ENCODE measurements at places on chromosomes 11 and 22.

- no peak for DNase-seq
Measured at GRCh38 chr11:16454289-16454863, 98.0 kb upstream of the SOX6 start.

DNA sequence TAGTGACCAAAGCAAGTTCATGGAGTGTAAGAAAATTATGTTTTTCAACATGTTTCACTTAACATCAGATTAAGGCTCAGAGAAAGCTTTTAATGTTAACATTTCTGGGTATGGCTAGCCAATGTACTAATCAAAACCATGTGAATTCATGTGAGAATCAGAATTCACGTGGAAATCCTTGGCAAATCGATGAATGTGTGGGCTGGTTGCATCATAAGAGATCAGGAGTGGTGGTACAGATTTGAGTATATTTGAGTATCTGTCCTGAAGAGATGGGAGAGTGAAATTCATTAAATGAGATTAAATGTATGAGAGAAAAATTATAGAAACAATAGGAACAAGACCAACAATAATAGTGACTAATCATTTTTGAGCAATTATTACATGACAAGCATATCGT, 638.6 kb upstream of the ANO5 start:
- DNase-seq = no peak

DNA sequence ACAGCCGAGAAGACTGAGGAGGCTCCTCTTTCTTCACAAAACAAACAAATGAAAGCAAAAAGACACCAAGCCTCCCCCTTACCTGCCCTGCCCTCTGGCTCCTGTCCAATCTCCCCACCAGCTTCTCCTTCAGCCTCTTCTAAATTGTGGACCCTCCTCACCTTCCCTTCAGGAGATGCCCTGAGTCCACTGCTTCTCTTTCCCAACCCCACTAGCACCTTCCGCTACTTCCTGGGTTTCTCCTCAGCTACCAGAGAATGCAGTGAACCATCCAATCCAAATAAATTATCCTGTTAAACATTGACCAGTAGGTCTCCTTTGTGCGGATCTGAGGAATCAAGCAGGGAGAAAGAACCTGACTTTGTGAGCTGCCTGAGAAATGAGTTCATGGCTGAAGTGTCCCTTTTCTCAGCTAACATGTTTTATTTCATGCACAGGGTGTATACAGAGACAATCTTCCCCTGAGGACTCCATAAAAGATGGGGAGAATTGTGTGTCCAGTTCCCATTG, 63.2 kb upstream of the VPREB1 start:
- DNase-seq = no peak

GRCh38 chr11:131511794-131512193, 141.4 kb downstream of the NTM start:
- no peak for DNase-seq

DNA sequence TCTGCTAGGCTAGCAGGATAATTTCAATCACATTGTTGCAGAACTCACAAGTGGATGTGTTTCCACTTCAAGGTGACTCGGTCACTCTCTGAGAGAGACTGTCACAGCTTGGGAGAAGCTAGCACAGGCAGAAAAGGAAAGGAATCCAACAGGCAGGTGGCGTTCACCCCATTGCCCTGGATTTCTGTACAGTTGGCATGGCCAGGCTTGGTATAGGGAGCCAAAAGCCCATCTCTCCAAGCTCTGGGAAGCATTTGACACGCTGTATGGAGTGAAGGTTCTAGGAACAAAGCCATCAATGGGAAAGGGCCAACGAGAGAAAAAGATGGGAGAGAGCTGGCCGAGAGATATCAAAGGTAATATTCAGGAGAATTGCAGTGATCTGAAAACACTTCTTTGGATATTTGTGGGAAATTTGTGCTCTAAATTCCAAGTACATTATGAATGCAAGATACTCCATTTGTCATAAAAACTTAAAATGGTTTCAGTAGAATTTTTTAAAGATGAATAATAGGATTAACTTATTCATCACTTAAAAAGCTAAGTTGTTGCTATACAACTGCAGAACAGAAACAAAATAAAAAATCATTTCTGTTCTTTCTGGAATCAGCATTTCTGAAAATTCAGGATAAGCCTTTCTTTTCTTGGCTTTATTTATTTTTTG, 223.5 kb upstream of the NTM start:
- DNase-seq = no peak

DNA sequence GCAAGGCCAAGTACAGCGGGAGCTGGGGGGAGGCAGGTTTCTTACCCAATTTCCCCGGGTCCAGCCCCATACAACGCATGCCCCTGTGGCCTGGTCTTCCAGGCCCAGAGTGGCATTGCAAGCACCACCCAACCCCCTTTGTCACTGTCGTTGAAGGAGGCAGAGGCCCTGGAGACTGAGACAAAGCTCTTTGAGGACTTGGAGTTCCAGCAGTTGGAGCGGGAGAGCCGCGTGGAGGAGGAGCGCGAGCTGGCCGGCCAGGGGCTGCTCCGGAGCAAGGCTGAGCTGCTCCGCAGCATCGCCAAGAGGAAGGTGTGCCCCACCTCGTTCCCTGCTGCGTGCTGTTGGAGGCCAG, 27.8 kb downstream of the PHLDB1 start:
- DNase-seq = no peak

- DNase-seq = no peak
Measured at GRCh38 chr11:28026634-28027290, 81.2 kb downstream of the KIF18A start.

DNA sequence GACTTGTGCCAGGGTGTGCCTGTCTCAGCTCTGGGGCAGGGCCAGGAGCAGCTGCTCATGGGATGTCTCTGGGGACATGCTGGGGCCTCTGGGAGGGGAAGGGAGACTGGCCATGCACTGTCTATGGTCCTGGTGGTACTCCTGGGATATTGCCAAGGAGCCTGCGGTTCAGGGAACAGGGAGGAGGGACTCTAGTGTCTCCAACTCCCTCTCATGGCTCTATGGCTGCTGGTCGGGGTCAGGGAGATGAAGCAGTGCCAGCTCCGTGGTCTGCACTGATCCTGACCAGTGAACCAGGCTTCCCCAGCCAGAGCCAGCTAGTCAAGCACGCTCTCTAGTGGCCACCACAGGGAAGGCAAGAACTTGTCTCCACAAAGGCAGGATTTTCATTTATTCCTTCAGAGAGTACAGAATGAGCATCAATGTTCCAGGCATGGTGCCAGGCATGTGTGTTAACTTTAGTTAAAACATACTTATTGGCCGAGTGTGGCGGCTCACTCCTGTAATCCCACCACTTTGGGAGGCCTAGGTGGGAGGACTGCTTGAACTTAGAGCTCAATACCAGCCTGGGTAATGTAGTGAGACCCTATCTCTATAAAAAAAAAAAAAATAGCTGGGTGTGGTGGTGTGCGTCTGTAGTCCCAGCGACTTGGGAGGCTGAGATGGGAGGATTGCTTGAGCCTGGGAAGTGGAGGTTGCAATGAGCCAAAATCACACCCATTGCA, 2.5 kb upstream of the BEST1 start:
- DNase-seq = peak; percentile 51

DNA sequence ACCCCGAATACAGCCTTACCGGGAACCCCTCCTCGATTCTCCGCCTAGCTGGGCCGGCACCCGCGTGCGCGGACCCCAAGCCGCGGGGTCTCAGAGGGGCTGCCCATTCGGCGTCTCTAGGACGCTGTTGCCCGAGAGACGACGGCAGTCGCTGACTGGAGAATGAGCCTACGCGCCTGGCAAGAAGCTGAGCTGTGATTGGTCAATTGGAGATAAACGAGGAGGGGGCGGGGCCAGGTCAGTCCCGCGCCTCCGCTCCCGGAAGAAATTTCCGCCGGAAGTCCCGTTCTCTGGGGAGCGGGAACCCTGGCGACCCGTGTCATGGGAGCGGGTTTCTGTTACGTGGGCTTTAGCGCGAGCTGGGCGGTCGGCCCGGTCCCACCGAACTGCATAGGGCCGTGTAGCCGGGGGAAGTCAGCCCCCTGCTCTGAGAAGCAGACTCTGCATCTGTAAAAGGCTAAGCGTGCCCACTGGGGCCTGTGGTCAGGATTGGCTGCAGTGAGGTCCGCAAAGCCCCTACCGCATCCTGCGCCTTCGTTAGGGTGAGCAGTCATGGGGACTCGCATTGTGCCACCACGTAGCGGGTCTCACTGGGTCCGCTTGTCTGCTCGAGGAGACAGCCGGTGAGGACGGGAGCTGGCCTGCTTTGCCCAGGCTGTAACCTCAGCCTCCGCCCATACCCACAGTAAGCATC, at the start of gene EFCAB6:
Gene EFCAB6, minus strand, starts transcription at position 157 of the 694 bp plus-strand sequence. CDS start 29,987 bp downstream, outside the sequence.
- DNase-seq = peak; percentile 83

- no peak for DNase-seq
Measured at GRCh38 chr22:49533886-49534285, 293.8 kb downstream of the BRD1 start.

DNA sequence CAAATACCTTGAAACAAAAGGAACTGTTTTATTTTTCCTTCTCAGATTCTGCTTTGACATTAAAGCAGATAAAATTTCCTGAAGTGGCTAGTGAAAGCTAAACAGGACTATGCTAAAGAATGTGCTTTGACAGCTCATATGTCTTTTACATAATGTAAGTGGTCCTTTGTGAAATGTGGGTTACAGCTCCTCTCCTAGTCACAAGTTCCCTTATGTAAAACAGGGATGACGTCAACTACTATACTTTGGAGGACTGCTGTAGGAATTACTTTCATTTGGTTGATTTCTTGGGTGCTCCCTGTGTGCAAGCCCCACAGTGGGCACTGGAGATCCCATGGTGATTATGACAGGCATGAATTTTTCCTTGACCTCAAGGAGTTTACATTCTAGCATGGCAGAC, 216.6 kb upstream of the NARS2 start:
- DNase-seq = no peak

- no peak for DNase-seq
Measured at GRCh38 chr11:105104292-105104691, 35.3 kb downstream of the CARD18 start.

- no peak for DNase-seq
Measured at GRCh38 chr22:49349181-49349835, 478.4 kb downstream of the BRD1 start.

DNA sequence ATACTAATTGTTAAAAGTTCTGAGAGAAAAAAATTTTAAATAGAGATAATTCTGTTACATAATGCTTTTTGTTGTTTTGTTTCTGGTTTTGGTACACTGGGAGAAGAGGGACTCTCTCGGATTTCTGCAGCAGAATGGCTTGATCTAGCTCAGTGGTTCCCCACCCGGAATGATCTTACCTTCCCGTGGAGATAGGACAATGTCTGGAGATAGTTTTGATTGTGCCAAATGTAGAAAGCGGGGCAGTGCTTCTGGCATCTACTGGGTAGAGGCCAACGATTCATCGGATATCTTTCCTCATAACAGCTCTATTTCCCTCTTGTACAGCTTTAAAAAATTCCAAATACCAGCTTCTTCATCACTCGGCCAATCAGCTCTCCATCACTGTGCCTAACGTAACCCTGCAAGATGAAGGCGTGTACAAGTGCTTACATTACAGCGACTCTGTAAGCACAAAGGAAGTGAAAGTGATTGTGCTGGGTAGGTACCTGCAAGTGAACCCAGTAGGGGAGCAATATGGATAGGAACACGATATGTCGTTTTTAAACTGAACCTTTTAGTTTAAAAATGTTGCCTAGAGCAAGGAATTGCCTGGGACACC, 13.2 kb downstream of the CRTAM start:
- DNase-seq = peak; percentile 19

DNA sequence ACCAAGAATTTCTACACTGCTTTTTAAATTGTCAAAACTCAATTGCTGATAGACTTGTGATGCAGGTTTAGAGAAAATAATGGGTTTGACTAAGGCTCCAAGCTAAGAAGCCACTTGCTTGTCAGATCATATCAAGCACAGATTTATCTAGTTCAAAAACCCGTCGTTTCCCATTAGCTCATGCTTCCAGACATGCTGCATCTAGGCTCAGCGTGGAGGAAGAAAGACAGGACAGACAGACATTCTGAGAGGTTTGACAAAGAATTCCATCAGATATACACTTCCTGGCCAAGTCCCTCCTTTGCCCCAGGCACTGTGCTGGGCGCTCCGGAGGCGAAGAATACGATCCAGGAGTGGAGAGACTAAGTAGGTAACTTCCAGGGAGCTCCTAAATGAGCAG, 76.8 kb downstream of the KCNC1 start:
- no peak for DNase-seq
